Cerebellar nuclear complex (tissue), 1 donor: ENCODE measurements at places on chromosomes 4 and X.

GRCh38 chr4:151034829-151035228 lies 19.7 kb upstream of the LRBA start:
- no peak for DNase-seq

DNA sequence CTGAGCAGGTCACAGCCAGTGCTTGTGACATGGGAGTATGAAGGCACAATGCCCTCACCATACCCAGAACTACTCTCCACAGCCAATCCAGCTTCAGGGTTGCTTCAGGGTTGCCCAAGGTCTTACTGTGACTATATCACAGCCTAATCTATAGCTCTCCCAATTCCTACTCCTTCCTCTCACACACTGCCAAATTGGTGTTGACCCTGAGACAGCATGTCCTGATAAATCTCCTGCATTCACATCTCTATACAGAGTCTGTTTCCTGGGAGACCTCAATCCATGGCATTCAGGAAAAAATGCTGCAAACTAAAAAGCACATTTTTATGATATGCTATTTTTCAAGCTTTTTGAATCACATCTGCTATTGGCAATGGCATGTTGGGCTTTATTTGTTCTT lies 456.7 kb downstream of the GRID2 start:
- no peak for DNase-seq

DNA sequence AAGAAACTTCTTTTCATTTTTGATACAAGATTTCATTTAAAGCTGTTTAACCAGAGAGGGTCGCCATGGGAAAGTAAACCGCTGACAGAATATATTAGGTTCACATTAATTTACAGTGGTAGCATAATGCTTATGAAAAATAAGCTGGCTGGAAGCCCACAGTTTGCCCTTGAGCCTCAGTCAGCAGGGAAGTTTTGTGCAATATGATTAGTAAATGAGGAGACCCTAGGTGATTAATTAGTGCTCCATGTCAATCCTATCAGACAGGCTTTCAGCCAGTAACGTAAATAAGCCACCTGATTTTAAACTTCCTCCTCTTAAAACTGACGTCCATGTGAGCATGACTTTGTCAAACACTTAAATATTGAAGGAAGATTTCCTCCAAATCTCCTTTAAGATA lies 134.2 kb downstream of the TSPAN5 start:
- DNase-seq: no peak

- DNase-seq: no peak
Measured at GRCh38 chr4:32417113-32417704, 1697.0 kb downstream of the PCDH7 start.

DNA sequence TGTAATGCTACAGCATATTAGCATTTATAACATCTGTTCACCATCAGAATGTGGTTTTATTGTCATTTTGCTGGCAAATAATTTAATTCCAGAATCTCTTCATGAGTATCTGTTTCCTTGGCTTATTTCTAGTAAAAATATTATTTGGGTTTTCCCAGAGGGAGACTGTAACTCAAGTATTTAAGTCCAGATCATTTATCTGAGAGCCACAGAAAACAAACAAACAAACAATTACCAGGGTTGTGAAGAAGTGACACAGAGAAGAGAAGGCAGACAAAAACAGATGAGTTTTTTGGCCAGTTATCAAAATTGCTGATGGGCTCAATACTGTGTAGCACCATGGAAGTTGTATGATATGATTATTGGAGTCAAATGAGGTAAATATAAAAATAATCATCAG lies 515.1 kb downstream of the TECRL start:
- no peak for DNase-seq

- no peak for DNase-seq
Measured at GRCh38 chr4:37627263-37627662, 58.9 kb downstream of the RELL1 start.

GRCh38 chrX:88170553-88170952 lies 576.5 kb upstream of the CPXCR1 start:
- DNase-seq: no peak

- no peak for DNase-seq
Measured at GRCh38 chr4:161519611-161520010, 644.2 kb downstream of the FSTL5 start.

DNA sequence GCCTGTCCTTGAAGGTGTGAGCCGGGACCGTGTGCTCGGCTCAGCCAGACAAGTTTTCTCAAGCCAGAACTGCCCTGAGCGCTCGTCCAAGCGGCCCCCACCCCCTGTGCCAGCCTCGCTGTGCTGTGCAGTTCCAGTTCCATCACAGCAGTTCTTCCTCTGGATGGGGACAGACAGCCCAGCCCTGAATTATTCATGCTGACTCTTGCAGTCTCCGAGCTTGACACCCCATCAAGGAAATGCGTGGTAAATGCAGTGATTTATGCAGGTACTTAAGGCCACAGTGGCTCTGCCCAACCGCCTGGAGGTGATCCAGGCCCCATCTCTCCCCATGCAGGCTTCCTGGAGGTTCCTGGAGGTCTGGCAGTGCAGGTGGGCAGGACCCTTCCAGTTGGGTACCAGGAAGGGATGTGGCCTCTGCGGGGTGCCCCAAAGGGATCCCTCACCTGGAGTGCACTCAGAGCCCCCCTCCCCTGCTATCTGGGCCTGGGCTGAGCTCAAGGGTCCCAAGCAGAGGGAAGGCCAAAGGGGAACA lies 44.8 kb upstream of the HMX1 start:
- DNase-seq: no peak

DNA sequence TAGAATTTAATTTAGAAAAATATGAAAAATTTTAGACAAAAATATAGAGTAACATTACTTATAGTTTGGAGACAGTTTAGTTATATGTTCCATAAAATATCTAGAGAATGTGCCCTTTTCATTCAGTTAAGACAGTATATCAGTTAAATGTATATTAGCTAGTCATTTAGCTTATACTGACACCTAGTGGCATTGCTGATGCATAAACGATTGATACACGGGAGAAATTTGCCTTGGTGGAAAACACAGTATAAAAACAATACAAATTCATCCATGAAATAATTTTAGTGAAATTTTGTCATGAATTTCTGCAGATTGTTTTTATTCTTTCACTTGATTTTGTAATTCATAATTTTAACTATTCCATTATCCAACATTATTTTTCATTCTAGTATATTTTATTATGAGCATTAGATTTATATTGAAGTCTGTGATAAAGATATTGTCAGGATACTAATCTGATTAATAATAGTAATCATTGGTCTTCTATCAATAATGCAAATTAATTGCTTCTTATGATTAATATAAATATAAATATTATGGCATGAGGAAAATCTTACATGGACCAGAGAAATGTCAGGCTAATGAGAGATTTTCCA lies 219.0 kb downstream of the TLL1 start:
- DNase-seq: peak; percentile 38

DNA sequence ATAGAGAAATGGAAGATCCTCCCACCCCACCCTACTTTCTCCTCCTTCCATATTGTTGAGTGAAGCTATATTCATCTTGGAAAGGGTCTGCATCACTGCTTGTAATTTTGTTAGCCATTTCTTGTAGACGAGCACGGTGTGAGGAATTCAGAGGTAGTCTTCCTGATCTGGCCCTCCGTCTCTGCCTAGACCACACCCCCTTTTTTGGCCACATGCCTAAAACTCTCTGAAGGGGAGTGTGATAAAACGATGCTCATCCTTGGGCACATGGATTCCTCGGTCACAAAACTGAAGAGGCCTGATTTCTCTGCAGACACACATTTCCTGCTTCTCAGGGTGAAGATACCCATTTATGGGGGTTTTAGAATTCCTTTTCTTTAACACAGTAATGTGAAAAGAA lies 182.8 kb downstream of the LARP7 start:
- no peak for DNase-seq

DNA sequence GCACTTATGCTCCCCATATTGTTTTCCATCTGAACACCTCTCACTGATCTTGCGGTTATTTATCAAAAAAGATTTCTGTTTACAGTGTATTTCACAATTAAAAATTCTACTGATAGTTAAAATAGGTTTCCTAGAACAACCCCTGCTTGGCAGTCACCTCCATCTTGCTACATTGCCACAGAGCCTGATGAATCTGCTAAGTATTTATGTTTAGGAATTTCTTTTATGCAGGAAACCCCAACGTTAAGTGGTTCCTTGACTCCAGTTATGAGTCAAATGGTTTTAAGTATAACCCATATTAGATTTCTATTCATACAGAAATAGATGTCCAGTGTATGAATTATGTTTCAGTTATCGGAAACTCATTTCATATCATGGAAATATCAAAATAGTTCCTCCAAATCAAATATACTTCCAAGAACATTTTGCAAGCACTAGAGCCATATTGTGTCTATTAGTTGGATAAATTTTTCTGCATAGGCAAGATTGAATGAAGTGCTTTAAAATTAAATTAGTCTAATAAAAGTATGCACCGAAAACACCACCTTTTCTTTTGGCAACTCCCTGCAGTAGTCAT lies 20.6 kb downstream of the GALNT7 start:
- DNase-seq: no peak

GRCh38 chrX:8403988-8404387 lies 60.6 kb upstream of the VCX3B start:
- no peak for DNase-seq
